ENCODE measurements at places on chromosomes 3 and 15. TPM values are rescaled to one million over a fixed set of nuclear protein-coding genes. Genes with fewer than 3 reads are reported as not detected.
A peak's percentile ranks its signal among the peaks of the same experiment; 100 is the strongest.

The IL5RA gene
- total RNA-seq = 0.74 TPM

The CILP gene
- total RNA-seq = 0.05 TPM

The ECE2 gene
- not detected for total RNA-seq

The FEZF2 gene
- total RNA-seq = not detected

The CNTN3 gene
- total RNA-seq = not detected

The GOLGA6L24 gene
- total RNA-seq = not detected

The POLQ gene
- total RNA-seq = 23.9 TPM

The PTPRG gene
- total RNA-seq = not detected

The SLC35G2 gene
- 2.9 TPM for total RNA-seq

The CADM2 gene
- not detected for total RNA-seq

GRCh38 chr3:69998759-69999139, 784 bp upstream of the SAMMSON start:
- H3K4me3 ChIP-seq = no peak overlapping the region
- no peaks in the 10 kb centered on the region for H3K36me3 ChIP-seq
- no peak for DNase-seq
- no peaks in the 10 kb centered on the region for H3K4me1 ChIP-seq

DNA sequence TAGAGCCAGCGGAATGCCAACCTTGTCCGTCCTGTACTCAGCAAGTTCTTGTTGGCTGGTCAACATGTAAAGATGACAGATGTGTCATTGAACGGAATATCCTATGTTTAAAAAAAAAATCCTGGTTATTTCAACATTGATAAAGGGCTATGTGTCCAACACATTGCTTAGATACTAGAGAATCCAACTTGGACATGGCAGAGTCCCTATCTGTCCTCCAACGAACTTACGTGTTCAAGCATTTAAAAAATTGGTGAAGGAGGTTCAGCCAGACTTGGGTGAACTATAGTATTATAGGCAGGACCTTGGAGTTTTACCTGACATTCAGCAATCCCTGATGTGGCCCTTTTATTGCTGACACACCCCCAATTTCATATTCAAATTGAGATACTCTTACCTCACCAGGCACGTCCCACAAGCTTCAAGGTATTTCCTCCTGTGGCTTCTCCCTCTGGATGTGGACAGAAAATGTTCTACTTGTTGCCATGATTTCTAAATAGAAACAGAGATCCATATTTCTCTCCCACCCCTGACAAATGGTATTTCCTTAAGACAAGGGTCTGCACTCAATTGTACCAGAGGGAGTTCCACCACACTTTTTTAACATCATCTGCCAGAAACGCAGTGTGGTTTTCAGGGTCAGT, 207.7 kb upstream of the TPM1 start:
- H3K36me3 ChIP-seq = no peaks in the 10 kb centered on the region
- no peaks in the 10 kb centered on the region for H3K4me1 ChIP-seq
- H3K27me3 ChIP-seq = no peaks in the 10 kb centered on the region
- H3K4me3 ChIP-seq = no peak overlapping the region
- no peak for DNase-seq
- no peak overlapping the region for H3K27ac ChIP-seq

GRCh38 chr3:34212175-34212574, 413.7 kb downstream of the PDCD6IP start:
- DNase-seq = no peak
- no peaks in the 10 kb centered on the region for H3K4me1 ChIP-seq
- no peaks in the 10 kb centered on the region for H3K27me3 ChIP-seq
- no peak overlapping the region for H3K4me3 ChIP-seq

DNA sequence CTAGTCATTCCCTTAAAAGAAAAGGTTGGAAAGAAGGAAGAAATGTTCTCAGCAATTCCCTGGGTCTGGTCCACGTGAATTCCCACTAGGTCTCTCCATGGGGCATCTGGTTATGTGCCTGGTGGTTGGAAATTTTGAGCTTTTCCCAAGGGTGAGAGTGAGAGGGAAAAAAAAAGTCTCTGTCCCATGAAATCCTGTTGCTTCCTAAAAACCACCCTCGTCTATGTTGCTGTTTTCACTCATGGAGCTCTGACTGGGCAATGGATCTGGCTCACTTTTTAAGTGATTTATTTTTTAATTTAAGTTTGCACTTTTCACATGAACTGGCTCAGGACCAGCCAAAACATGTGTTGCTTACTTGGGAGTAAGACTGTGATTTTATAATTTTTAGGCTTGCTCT, 190.1 kb downstream of the CHST2 start:
- no peak overlapping the region for H3K27ac ChIP-seq
- no peaks in the 10 kb centered on the region for H3K4me1 ChIP-seq
- H3K36me3 ChIP-seq = no peaks in the 10 kb centered on the region
- H3K4me3 ChIP-seq = no peak overlapping the region
- H3K27me3 ChIP-seq = no peaks in the 10 kb centered on the region

DNA sequence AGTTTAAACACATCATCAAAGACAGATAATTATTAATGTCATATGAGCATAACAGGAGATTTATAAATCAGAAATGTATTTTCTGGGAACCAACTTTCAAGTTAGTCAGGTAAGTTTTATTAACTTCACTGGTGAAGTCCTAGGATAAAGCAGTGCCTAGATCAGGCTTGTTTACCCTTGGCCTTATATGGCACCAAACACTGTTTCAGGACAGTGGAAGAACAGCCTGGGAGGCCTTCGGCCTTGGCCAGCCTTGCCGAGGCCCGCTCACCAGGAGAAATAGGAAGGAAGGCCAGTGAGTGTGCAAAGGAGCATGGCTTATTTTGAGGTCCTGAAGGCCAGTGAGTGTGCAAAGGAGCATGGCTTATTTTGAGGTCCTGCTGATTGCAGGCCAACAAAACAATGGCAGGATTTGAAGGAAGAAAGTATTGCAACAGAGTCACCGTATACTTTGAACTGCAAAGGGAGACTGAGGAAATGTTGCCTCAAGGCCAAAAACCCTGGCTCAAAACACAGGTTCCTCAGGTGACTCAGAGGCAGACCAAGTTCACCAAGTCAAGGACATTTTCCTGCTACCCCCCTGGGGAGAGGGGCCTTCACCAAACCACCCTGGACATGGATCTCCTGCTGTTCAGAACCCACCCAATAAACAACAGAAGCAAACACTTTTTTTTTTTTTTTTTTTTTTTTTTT, 174.3 kb downstream of the TP63 start:
- H3K4me3 ChIP-seq = no peak overlapping the region
- H3K27ac ChIP-seq = no peak overlapping the region
- DNase-seq = no peak
- H3K27me3 ChIP-seq = no peaks in the 10 kb centered on the region
- H3K36me3 ChIP-seq = no peaks in the 10 kb centered on the region

DNA sequence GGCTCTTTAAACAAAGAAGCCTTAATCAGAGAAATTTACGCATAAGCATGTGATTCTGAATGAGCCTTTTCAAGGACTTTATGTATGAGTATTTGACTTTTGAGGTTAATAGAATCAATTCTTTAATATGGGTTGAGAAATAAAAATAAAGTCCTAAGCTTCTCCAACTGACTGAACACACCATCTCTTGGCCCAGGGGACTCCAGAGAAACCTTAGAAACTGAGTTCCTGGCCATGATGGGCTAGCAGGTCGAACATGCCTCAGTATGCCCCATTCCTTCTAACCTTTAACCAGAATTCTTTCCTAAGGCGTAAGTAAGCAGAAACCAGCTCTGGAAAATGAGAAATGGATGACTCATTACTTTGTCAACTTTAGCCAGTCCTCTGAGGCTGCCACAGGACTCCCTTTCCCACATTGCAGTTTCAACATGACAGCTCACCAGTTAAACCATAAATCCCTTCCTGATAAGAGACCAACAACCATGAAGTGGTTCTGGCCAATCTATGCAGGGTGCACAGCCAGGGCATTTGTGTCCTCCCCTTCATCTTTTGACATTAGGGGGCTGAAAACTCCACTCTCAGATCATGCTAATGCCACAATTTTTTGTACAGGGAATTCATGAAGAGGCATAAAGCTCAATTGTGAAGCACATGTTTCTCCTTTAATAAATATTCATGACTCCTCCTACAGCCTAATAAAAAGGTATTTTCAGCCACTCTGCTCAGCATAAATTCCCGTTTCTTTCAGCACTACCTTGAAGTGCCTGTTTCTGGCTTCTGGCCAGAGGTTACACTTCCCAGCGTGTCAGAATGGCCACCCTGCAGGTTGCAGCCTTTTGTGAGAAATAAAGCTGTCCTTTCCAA, 33.3 kb downstream of the TM4SF18 start:
- DNase-seq = no peak
- peaks cover 7% of the 10 kb centered on the region for H3K27me3 ChIP-seq
- H3K4me1 ChIP-seq = no peaks in the 10 kb centered on the region
- H3K36me3 ChIP-seq = no peaks in the 10 kb centered on the region

- no peaks in the 10 kb centered on the region for H3K4me1 ChIP-seq
- DNase-seq = no peak
- H3K4me3 ChIP-seq = no peak overlapping the region
- no peaks in the 10 kb centered on the region for H3K36me3 ChIP-seq
- H3K27ac ChIP-seq = no peak overlapping the region
- H3K27me3 ChIP-seq = no peaks in the 10 kb centered on the region
Measured at GRCh38 chr3:94379264-94379663, 316.4 kb downstream of the NSUN3 start.

DNA sequence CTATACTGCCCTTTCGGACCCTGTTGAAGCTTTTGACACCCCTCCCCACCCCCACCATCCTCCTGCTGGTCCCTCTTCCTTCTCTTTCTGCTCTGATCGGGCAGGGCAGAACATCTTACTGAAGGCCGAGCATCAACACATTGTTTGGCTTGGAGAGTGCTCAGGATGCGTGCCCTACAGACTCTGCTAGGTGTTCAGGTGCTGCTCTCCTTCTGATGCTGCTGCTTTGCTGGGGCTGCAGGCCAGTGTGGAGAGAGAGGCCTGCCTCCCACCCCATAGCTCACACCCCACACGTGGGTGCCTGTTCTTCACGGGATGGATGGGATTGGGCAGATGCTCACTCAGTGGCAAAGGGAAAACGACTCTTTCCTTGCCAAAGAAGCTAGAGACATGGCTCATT, 89.8 kb upstream of the ONECUT1 start:
- peaks cover 4% of the 10 kb centered on the region for H3K27me3 ChIP-seq
- no peak for DNase-seq
- H3K36me3 ChIP-seq = no peaks in the 10 kb centered on the region
- H3K4me1 ChIP-seq = no peaks in the 10 kb centered on the region
- H3K4me3 ChIP-seq = no peak overlapping the region

DNA sequence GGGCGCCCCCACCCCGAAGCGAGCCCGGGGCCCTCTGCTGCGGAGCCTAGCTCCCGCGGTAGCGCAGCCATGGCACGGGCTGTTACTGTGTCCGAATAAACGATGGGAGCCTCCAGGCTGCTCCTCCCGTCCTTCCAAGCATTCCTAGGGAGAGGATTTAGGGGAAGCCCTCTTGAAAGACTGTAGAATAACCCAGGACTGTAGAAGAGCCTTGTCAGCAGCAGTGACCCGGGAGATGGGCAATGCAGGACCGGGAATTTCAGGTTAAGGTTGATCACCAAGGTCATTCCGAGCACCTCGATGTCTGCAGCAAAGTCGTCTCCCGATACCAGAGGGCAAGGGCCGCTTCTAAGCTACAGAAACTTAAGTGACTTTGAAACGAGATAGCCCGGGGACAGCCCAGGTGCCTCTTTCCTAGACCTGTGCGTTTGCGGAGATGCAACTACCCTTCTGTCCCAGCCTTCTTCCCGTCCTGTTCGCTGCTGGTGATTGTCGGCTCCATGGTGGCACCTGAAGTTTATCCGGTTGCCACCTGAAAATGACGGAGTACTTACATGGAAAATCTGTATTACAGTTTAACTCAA, 753 bp upstream of the MYO5A start:
- H3K4me1 ChIP-seq = peaks cover 34% of the 10 kb centered on the region
- H3K4me3 ChIP-seq = peak overlapping the region; percentile 78
- peak; percentile 45 for DNase-seq
- H3K27ac ChIP-seq = peak overlapping the region; percentile 75

- H3K27me3 ChIP-seq = no peaks in the 10 kb centered on the region
- no peak for DNase-seq
- H3K4me3 ChIP-seq = no peak overlapping the region
- H3K27ac ChIP-seq = peak overlapping the region; percentile 83
- peaks cover 19% of the 10 kb centered on the region for H3K36me3 ChIP-seq
- H3K4me1 ChIP-seq = peaks cover 40% of the 10 kb centered on the region
Measured at GRCh38 chr3:141392416-141392815, 24.1 kb downstream of the ZBTB38 start.

DNA sequence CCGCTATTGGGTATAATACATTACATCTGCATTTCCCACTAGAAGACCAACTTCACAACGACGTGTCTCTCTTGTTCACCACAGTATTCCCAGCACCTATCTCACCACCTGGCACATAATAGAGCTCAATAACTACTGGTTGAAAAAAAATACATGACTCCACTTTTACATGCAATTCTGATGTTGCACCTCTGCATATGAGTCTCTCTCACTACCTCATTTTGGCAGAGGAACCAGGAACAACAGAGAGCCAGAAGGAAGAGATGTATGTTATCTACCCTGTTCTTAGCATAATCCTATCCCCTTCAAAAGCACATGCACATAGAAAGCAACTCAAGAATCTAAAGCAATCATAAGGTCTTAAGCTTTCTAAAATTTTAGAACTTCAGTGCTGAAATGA, 61.6 kb downstream of the SHQ1 start:
- H3K27ac ChIP-seq = no peak overlapping the region
- H3K36me3 ChIP-seq = peaks cover 13% of the 10 kb centered on the region
- H3K4me3 ChIP-seq = no peak overlapping the region
- peaks cover 9% of the 10 kb centered on the region for H3K4me1 ChIP-seq
- H3K27me3 ChIP-seq = no peaks in the 10 kb centered on the region
- DNase-seq = no peak

GRCh38 chr15:95887666-95888390, 442.7 kb upstream of the NR2F2 start:
- DNase-seq = no peak
- no peaks in the 10 kb centered on the region for H3K36me3 ChIP-seq
- no peaks in the 10 kb centered on the region for H3K27me3 ChIP-seq
- no peak overlapping the region for H3K27ac ChIP-seq
- H3K4me1 ChIP-seq = no peaks in the 10 kb centered on the region
- no peak overlapping the region for H3K4me3 ChIP-seq

DNA sequence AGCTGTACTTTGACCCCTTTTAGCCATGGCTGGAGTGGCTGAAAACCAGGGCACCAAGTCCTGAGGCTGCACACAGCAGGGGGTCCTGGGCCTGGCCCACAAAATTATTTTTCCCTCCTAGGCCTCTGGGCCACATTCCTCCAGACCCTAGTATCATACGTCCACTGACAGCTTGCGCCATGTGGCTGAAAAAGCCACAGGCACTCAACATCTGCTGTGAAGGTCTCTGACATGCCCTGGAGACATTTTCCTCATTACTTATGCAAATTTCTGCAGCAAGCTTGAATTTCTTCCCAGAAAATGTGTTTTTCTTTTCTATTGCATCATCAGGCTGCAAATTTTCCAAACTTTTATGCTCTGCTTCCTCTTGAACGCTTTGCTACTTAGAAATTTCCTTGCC, 239.0 kb downstream of the SQOR start:
- no peak overlapping the region for H3K4me3 ChIP-seq
- no peaks in the 10 kb centered on the region for H3K27me3 ChIP-seq
- H3K27ac ChIP-seq = no peak overlapping the region
- no peaks in the 10 kb centered on the region for H3K36me3 ChIP-seq

DNA sequence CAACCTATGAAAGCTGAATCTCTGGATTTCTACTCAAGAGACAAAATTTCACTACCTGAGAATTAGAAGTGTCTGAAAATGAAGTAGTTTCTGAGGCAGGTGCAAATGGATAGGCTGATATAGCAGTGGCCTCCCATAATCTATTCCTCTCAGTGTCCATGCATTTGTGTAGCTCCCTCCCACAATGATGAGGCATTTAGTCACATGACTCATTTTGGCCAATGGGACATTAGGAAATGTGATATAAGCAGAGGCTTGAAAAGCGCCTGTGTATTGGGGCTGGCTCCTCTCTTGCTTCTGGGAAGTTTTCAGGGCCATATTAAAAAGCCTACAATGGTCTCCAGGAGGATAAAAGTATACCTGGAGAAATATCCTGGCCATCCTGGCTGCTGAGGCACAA, 79.7 kb upstream of the MRPL3 start:
- no peaks in the 10 kb centered on the region for H3K4me1 ChIP-seq
- peaks cover 7% of the 10 kb centered on the region for H3K27me3 ChIP-seq
- H3K4me3 ChIP-seq = no peak overlapping the region
- no peak overlapping the region for H3K27ac ChIP-seq

All from activated CD4-positive, alpha-beta memory T cell treated with anti-CD3 and anti-CD28 coated beads for 36 hours (primary cell).